ENCODE measurements at places on chromosomes 12 and 14.

- no peak for DNase-seq
Observed at GRCh38 chr12:95169368-95169767, 47.9 kb downstream of the FGD6 start.

DNA sequence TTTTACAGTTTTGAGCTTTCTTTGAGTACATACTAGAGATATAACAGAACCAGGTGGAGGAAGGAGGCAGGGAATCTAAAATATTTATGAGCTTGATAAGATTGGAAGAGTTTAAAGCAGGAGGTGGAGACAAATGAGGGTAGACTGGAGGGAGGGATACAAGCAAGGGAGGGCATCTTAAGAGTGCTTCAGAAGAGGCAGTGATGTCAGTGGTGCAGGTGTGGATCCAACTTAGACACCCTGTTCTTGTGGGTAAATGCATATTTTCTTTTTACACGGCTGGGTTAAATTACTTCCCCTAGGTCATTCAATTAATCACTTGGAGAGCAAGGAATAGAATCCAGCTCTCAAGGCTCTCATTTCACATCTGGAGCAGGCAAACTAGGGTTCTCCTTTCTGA is 146.1 kb upstream of the LRIG3 start:
- no peak for DNase-seq

- peak; percentile 90 for DNase-seq
Observed at GRCh38 chr14:52703225-52703624, 3.8 kb upstream of the PSMC6 start.

GRCh38 chr14:100784523-100785337 is 41.2 kb upstream of the MEG3 start:
- DNase-seq = no peak

GRCh38 chr14:68935761-68936214 is 43.3 kb downstream of the ACTN1 start:
- DNase-seq = no peak

DNA sequence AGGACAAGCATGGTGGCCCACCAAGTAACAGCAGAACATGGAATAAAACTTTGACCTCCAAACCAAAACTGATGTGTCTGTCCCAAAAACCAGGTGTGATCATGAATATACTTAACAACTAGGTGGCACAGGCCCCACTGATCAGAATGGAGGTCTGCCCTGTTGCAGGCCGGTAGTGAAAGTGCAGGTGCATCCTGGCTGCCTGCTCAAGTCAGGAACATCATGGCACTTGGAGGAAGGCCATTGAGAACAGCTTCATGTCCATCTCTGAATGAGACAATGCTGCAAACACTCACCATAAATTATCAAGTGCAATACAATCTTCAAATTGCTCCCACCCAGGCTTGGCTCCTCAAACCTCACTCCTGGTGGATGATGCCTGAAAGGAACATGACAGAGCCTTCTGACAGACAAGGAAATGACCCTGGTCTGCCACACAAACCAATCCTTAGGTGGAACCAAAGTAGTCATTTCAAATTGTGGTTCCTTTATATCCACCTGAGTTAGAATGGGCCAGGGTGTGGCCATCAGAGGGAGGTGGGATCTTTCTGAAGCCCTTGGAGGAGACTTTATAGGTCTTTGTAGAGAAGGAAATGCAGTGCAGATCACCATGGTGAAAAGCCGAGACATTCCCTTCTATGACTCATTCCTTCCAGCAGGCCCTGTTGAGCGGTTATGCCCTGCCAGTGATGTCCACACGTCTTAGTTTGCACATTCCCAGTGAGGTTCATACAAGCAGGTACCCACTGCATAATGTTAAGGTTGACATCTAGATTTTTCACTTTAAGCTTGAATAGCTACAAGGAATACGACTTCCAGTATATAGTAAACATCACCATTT is 36.0 kb downstream of the EGLN3 start:
- DNase-seq = no peak

GRCh38 chr12:6116471-6117021 is 7.9 kb downstream of the VWF start:
- DNase-seq = no peak

DNA sequence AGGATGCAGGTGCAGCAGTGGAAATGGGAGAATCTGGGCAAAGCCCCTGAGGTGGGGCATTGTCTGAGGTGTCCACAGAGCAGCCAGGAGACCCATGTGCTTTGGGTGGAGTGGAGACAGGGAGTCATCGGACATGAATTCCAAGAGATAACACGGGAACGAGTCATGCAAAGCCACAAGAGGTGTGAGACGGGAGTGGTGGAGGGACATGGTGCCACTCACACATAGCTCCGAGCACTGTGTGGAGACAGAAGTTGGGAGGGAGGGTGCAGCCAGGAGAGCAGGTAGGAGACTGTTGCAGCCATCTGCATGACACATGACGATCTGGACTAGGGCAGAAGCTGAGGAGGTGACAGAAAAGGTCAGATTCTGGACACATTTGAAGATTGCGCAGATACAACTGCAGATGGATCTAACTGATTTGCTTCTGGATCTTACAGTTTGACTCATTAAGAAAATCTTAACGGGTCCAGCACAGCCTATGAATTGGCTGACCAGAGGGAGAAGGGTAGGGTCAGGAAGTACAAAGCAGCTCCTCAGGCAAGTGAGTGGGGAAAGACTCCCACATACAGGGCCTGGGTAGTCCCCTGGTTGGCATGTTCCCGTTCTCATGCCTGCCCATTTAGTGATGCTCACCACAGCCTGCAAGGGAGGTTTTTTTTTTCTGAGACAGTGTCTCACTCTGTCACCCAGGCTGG is 379.8 kb downstream of the FUT8 start:
- no peak for DNase-seq

- no peak for DNase-seq
Observed at GRCh38 chr12:24945845-24946244, 3.1 kb downstream of the BCAT1 start.

DNA sequence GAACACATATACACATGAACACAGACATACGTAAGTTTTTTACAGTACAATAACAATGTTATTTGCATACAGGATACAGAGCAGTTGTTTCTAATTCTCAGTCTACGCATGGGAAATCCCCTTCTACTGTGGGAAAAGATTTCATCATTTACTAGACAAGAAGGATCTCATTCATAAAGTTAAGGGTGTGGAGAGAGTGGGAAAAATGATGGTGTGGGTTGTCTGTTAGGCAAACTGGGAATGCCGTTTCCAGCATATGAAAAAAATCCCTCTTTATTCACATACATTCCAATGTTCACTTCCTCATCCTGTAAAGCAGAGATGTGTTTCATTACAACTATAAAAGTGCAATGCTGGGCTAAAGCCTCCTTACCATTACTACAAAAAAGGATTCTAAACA is 120.9 kb downstream of the SINHCAF start:
- DNase-seq = no peak

DNA sequence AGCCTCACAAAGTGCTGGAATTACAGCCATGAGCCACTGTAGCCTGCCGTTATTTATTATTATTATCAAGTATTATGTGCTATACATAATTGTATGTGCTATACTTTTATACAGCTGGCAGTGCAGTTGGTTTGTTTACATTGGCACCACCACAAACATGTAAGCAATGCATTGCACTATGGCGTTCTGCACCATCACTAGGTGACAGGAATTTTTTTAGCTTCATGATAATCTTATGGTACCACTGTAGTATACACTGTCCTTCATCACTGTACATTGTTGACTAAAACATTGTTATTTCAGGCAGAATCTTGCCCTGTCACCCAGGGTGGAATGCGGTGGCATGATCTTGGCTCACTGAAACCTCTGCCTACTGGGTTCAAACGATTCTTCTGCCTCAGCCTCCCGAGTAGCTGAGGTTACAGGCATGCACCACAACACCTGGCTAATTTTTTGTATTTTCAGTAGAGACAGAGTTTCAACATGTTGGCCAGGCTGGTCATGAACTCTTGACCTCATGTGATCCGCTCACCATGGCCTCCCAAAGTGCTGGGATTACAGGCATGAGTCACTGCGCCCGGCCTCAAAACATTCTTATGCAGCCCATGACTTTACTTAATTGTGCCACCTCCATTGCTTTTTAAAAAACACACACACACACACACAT is 17.1 kb downstream of the MRPL42 start:
- DNase-seq = no peak

DNA sequence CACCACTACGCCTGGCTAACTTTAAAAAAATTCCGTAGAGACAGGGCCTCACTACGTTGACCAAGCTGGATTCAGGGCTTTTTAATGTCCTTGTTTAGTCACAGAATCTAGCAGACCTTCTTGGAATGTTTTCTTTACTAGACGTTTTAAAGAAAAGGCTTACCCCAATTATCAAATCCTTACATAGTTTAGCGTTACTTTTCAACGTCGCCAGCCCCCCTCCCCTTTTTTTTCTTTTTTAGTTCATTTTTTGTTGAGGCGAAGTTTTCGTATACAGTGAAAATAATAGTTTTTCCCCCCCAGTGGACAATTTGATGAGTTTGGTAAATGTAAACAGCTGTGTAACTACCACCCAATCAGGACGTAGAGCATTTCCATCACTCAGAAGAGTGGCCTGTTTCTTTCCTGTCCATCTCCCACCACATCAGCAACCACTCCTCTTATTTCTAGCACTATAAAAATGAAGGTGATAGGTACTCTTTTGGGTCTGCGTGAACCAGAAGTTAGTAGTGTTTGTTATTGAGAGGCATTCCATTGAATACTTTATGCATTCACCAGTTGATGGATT is 753 bp upstream of the DLGAP5 start:
- DNase-seq = no peak

- DNase-seq = peak; percentile 91
Observed at GRCh38 chr14:35390577-35391387, 13.8 kb downstream of the NFKBIA start.

DNA sequence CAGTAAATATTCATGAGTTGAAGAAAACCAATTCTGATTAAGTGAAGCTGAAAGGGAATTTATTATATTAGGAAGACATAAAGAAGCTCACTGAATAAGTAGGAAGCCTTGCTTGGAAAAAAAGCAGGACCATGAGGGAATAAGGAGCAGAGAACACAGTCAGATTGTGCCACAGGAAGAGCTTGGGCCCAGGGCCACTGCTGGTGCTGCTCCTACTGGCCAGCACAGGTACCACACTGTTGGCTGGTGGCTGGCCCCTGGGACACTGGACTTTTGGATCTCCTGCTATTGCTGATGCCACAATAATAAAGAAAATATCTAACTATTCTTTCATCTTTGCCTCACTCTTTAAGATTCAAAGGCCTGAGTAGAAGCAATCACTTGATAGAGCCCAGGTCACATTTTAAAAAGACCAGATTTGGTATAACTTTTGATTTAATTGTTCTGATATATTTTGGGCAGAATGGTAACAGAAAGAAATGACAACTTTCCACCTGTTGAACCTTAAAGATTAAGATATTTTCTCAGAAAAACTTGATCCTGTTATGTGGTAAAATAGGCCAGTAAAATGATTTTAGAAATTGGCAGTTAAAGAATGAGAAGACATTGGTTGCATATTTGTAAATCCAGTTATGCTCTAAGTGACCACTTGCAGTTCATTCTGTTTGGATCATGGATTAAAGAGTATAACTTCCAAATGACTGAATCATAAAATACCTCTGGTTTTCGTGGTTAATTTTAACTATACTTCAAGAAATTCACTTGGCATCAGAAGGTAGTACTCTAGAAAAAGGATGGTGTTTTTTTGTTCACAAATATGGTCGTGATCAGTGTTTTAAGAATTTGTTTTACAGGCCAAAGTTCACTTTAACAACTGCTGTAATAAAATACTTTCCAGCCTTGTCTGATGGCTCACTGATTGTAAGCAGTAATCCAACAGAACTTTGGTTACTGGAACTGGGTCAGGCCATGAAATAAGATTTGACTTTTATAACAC is 68.3 kb downstream of the DERA start:
- DNase-seq = no peak

- DNase-seq = no peak
Observed at GRCh38 chr14:33165144-33165925, 226.7 kb downstream of the NPAS3 start.

- DNase-seq = no peak
Observed at GRCh38 chr12:66863276-66863675, 184.4 kb upstream of the GRIP1 start.

DNA sequence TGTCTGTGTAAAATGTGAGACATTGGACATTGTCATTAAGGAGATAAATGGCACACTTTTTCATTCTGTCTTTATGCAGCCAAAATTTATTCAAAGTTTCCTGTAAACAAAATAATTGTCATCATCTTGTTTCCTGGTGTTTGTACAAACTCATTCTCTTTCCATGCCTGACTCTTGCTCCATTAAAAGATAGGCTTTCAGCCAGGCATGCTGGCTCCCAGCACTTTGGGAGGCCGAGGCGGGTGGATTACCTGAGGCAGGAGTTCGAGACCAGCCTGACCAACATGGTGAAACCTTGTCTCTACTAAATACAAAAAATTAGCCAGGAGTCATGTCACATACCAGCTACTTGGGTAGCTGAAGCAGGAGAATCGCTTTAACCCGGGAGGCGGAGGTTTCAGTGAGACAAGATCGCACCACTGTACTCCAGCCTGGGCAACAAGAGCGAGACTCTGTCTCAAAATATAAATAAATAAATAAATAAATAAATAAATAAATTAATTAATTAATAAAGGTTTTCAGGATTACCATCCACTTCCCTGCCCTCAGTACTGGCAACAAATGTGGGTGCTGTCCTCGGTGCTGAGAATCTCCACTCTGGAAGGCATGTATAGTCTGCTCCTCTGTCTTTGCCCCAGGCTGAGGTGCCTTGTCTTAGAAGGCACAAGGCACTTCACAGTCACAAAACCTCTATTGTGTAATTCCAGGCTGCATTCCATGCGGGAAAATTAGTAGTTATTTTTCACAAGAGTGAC is 83.2 kb downstream of the PAH start:
- DNase-seq = no peak

DNA sequence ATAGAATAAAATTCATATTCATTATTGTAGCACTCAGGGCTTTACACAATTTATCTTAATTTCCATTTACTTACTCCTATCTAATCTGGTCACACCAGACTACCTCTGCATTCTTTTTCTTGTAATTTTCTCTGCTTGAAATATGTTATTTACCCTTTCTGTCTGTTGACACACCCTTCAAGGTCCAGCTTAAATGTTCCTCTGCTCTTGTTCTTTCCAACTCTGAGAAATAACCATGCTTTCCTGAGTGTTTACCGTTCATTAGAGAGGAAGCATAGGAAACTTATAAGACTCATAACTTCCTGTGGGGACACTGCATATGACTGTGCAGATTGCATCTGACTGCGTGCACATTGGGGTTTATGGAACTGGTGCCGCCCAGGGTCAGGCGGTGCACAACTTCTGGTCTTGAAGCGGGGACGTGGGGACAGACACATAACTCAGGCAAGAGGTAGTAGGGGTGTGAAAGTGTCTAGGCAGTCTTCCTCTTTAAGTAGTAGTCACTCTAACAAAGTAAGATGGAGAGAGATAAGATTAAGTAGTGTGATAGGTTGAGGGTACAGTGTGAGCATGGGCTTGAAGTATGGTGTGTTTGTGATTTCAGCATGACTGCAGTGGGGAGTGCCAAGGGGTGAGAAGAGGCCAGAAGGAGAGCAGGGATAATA is 42.6 kb upstream of the FOXJ2 start:
- DNase-seq = peak; percentile 97
